Left kidney (tissue), 8 donors: ENCODE measurements at places on chromosomes 11 and 22. TPM values are rescaled to one million over a fixed set of nuclear protein-coding genes. Genes with fewer than 3 reads are reported as not detected.
A peak's percentile ranks its signal among the peaks of the same experiment; 100 is the strongest.

- DNase-seq: no peak
Measured at GRCh38 chr22:45579306-45579705, 76.6 kb downstream of the FBLN1 start.

DNA sequence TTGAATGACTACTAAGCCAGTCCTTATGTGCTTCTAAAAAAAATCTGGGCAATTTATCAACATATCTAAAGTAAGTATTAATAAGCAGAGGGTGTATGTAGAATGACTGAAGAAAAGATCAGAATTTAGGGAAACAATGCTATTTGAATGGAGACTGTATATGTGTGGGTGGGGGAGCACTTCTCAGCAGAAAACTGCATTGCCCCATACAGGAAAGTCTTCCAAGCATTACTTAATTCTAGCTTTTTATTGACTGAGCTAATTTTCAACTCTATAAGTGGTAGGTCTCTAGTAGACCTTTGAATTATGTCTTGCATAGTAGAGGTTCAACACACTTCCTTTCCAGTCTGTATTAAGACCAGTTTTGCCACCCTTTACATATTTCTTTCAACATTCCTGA is 41.7 kb downstream of the CASP12 start:
- DNase-seq: no peak

DNA sequence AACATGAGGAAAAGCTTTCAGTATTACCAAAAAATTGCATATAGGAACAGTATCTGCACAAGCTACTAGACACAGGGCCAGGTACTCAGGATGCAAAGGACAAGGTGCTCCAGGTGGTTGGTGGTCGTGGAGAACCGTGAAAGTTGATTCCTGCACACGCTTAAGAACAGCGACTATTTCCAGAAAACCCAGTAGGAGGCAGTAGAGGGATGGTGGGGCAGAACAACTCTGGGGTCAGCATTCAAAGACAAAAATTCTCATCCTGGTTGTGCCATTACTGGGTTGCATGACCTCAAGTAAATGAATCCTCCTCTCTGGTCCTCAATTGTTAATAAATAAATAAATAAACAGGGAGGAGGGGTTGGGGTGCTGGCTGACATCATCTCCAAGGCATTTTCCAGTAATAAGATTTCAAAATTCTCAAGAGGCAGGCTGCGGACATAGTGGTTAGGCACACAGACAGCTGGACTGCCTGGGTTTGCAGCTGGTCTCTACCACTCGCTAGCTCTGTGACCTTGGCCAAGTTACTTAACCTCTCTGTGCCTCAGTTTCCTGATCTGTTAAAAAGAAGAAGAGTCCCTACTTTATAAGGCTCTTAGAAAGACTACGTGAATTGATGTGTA is 89.6 kb downstream of the ISX start:
- no peak for DNase-seq

DNA sequence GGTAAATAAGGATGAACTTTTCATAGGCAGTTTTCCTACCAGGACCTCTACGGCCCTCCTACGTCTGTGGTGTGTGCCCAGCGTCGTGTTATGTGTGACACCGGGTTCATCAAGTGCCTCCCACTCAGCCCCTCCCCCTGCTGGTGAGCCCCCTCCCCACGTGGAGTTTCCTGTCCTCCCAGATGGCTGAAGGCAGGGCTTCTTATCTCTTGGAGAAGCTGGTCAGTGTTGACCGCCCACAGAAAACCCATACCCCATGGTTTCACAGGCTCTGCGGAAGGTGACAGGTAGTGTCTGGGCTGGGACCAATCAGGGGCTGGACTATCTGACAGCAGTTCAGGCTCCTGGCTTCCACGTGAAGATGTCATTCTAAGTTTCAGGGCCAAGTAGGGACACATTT is 393.5 kb downstream of the TBC1D22A start:
- no peak for DNase-seq

CPSF7 gene
- polyA plus RNA-seq: 129 TPM

OR6T1 gene
- not detected for polyA plus RNA-seq

DNA sequence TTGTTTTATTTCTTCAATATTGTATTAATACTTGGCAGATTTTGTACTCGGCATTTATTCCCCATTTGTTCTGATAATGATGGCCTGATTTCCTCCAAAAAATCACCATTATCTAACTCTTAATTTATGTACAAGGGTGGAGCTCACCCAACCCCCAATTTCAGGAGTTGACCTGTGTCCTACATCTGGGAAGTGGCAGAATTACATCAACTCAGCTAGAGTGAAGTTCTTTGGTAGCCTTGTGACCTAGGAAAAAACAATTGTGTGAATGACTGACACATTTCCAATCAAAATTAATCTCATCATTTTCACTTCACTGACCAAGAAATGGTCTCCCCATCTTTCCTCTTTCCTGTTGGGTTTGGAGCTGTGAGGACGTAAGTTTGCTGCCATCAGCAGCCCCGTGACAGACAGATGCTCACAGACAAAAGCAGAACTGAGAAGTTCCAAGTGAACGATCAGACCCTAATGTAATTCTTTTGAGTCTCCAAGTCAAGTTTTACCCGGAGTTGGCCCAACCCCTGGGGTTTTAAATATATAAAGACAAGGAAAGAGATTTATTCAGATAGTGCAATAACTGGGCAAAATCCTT is 16.6 kb upstream of the MS4A6E start:
- DNase-seq: no peak

FAM83F gene
- polyA plus RNA-seq: 2.5 TPM

GRCh38 chr11:36237391-36237790 is 51.8 kb downstream of the COMMD9 start:
- DNase-seq: no peak

- no peak for DNase-seq
Measured at GRCh38 chr11:2367266-2368160, 9.6 kb upstream of the CD81 start.

DNA sequence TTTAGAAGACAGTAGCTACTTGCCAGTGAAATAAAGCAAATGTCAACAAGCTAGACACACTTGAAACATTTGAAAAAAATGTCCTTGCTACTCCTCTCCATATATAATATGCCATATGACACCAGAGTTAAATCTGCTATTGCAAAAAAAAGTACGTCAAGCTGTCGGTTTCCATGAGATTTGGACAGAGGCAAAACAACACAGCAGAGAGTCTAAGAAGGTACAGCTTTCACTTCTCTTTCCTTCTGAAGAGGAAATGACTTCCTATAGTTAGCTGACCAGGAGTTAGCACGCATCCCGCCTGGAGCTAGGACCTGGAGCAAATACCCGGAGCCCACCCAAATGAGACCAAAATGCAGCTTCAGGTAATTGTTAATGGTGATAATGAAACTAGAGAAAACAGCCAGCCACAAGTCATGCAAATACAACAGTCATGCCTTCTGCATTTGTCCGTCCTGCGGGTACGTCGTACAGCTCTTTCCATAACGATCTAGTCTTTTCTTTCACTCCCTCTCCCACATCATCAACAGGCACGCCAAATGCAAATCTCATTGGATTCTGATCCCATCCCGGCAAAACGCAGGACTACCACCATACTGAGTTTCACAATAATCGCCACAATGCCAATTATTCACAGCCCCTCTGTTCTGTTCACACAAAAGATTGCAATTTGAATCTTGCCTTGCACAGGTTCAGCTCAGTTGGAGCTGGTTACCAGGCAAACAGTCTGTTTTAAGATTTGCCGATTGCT is 395.0 kb upstream of the CCDC90B start:
- no peak for DNase-seq

- no peak for DNase-seq
Measured at GRCh38 chr11:64072403-64072802, 36.7 kb downstream of the FLRT1 start.

PHF21B gene
- polyA plus RNA-seq: 6.6 TPM

RFPL1 gene
- 0.81 TPM for polyA plus RNA-seq

GRCh38 chr22:49735411-49735900 is 92.2 kb downstream of the BRD1 start:
- peak; percentile 63 for DNase-seq

TMPRSS5 gene
- 1.6 TPM for polyA plus RNA-seq

DNA sequence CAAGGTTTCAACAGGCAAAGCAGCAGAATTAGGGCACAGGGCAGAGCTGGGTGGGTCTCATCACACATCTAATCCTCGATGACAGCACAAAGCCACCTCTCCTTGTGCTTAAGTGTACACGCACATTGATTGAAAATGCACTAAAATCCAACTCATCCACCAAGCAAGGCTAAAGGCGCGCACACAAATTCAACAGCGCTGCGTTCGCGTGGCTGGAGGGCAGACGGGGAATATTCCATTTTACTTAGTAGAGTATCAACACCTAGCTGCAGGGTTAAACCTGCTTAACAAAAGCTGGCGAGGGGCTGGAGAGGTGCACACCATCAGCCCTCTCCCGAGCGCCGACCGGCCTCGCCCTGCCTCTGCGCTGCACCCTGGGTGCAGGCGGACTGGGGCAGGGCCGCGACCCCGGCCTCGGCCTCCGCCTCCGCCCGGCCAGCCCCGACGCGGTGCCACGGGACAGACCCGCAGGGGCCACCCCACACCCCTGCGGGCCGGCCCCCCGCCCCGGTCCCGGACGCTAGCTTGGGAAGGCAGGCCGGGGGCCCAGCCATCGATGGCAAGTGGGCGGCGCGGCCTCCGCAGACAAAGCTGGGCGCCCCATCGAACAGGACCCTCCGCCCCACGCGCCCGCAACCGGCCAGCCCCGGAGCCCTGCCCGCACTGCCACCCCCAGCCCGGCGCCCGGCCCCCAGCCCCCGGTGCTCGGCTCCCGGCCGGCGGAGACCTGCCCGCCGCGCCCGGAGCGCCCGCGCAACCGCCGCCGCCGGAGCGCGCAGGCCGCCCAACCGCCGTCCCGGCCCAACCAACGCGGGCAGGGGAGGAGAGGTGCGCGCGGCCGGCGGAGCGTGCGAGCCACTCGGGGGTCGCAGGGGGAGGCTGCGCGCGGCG is 929 bp downstream of the PRDM10 start:
- peak; percentile 42 for DNase-seq

DNA sequence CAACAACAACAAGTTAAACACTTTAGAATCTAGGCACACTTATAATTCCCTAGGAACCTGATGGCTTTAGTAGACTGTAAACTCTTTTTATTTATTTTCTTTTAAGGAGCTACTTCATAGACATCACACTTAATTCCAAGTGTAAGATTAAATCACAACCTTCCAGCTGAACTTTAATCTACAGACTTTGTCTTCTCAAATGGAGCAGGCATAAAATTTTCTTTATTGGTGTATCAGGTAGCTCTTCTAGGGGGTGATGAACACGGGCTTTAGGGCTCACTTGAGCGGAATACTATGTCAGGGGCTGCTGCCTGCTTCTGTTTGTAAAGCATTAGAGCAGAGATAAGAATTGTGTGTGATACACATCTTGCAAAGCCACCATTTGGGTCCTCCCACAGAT is 525.8 kb upstream of the FAT3 start:
- DNase-seq: no peak

DUSP8 gene
- polyA plus RNA-seq: 3.2 TPM

LARGE2 gene
- 23.3 TPM for polyA plus RNA-seq

GRCh38 chr11:733072-733471 is 14.2 kb upstream of the TALDO1 start:
- DNase-seq: no peak

GRCh38 chr11:12674571-12674935 is 332 bp downstream of the TEAD1 start:
- DNase-seq: no peak

DNA sequence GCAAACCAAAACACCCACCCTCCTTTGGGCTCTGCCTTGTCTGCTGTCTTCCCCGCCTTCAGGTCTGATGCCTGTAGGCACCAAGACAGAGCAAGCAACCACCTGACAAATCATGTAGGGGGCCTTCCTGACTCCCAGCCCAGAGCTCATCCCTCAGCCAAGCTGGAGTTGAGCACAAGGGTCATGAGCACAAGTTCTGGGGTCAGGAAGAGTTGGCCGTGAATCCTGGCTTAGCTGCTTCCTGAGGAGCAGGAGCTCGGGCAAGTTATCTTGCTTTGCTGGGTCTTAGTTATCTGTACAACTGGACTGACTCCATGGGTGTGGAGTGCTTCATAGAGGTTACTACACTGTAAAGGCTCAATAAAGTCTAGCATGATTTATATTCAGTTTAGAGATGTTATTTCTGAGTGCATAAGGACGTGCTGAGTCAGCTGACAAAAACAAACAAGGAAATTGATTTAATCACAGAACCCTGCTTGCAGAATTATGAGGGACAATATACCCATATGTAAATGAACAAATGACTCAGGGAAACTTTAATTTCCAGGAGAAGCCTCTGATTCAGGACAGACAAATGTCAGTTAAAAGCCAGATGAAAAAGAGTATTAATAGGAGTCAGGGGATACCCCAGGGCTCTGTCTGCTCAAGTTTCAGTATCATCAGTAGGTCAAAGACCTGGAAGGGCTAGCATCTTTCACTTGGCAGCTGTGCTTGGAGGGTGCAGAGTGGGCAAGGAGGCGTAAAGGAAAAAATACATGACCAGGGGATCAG is 15.0 kb upstream of the APOA1 start:
- DNase-seq: no peak

MS4A7 gene
- polyA plus RNA-seq: 5.7 TPM

KDELR3 gene
- 11.0 TPM for polyA plus RNA-seq

DNA sequence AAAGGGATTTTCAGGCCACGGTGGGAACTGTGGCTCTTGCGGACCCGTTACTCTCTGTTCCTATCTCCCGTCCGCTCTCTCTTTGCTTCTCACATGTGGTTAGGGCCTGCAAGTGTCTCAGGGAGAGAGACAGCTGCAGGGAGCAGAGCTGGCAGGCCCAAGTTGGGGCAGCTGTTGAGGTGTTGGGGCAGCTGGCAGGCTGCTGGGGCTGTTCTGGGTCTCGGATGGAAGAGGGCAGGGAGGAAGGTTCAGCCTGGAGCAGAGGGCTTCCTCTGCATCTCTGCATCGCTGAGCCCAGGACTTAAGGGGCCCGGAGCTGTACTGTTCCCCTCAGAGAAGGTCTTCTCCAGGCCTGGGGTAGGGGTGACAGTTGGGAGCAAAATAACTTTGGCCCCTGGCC is 2.6 kb upstream of the CNIH2 start:
- DNase-seq: no peak

DNA sequence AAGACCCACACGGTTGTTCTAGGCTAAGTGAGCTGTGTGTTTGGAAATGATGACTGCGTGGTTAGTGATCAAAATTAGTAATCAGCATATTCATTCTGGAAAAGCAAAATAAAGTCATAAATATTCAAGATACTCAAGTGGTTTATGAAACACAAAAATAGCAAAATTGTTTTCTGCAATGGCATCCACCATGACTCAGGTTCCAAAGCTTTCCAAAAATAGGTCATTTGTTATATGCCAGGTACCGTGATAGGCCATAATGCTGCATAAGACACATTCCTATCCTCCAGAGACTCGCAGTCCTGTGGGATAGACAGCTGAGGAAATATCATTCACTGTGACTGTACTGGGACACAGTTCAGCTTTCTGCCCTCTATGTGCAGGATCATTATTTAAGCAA is 2.4 kb upstream of the ATL3 start:
- no peak for DNase-seq
